Stimulated activated CD8-positive, alpha-beta memory T cell treated with anti-CD3 and anti-CD28 coated beads, Interleukin-7, amount 100 ng/mL, for 24 hours (primary cell): ENCODE measurements at places on chromosomes 4 and X.

DNA sequence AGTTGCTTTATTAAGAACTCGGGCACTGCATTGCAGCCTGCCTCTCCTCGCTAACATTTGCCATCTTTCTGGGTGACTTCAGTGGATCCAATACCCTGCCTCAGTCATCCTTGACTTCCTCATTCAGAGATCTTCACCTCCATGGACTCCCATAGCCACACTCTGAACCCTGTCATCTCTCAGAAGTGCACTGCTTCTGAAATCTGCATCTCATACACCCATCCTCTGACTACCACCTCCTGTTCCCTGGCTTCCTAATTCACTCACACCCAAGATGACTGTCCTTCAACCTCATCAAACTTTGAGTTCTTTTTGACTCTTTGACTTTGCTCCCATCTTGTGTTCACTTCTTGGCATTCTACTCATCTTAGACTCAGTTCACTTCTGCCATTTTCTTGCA, 25.3 kb upstream of the CYBB start:
- DNase-seq, result no peak

DNA sequence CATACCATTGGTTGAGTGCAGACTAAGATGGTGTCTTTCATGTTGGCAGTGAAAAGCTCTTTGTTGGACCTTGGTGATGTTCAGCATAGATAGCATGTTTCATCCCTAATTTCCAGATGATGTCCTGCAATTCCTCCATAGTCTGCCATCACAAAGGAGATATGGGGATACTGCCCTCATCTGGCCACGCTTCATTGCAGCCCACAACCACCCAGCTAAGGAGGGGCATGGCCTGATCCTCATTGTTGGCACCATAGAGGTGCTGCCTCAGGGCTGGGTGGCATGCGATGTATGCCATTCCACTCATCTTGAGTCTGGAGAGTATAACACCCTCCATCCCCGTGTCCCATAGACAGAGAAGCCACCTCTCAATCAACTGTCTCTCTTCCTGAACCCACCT, 31.5 kb upstream of the NUDT6 start:
- DNase-seq, result no peak

DNA sequence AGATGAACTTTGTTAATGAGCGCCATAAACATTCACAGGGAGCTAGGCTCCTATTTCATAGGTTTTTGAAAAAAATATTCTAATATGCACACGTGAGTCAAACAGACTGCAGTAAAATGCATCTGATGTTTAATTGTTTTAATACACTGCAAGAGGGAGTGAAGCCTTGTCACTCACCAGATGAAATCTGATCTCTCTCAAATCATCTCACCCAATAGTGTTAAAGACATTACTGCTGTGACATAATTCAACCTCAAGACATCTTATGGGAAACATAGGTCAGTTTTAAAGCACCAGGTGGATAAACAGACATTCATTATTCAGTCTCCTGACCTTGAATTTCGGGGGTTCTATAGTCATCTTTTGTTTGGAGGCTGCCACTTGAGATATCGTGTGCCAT, 148.3 kb downstream of the MAML3 start:
- DNase-seq, result no peak

GRCh38 chr4:82639971-82640370, 78.2 kb upstream of the TMEM150C start:
- no peak for DNase-seq

GRCh38 chr4:158760866-158761265, 8.0 kb upstream of the FNIP2 start:
- DNase-seq, result no peak

DNA sequence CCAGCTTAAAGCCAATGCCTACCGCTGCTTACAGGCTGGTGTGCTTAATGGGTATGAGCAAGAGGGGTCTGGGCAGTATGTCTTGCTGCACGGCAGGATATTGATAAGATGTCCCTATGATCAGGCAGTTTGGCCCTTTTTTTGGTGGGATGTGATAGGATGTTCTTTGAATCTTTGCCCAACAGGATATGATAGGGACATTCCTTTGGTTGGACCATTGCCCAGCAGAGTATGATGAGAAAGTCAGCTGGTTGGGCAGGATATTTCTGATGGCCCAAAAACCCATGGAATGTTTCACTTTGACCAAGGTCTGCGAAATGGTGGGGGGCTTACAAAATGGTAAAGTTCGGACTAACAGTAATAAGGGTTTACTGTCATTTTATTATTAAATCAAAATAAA, 1060.6 kb downstream of the STIM2 start:
- DNase-seq, result no peak

DNA sequence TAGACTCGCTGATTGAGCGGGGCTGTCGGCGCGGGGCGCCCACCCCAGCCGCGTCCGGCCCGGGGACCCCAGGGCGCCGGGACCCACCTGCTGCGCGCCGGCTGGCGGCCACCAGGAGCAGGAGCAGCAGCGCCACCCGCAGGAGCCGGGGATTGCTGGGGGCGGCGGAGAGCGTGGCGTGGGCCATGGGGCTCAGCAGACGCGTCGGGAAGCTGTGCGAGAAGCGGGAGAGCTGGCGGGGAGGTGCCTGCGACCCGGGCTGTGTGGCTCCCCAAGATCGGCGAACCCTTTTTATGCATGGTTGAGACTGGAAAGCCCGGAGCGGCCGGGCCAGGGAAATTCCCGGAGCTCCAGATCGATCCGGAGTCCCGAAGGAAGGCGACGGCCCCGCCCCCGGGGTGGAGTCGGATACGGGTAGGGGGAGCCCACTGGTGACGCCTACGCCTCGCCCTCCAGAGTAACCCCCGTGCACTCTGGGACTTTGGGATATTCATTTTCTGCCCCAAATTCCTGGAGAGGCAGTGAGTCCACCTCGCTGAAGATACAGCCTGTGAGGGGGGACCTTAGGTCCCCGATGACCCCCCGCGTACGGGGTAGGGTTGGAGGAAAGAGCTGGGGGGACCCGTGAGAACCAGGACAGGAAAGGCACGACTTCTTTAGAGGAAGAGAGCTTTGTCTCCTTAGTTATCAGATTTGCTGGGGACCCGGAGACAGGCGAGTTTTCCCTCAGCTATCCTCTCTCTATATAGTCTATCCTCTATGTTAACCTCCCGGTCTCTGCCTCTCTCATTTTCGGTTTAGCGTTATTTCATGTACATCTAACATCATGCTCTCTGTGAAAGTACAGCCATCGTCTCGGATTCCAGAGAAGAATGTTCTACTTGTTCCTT, at the start of gene CXCL3:
CXCL3 (minus strand) TSS at position 265 of the 890 bp plus-strand sequence; CDS start at position 187, 78 bp downstream.
- no peak for DNase-seq

- no peak for DNase-seq
These were observed at the start of gene BCOR for GRCh38 chrX:40097504-40098263. BCOR (minus strand) TSS chrX:40097958; CDS start chrX:40077929, 20,029 bp downstream.

GRCh38 chr4:10832806-10833628, 148.4 kb upstream of the CLNK start:
- DNase-seq, result no peak

GRCh38 chr4:40629401-40630334, at the start of gene RBM47:
RBM47 (minus strand) TSS chr4:40629864; CDS start chr4:40438893, 190,971 bp downstream.
- no peak for DNase-seq

- no peak for DNase-seq
These were observed 60.1 kb downstream of the MXRA5 start for GRCh38 chrX:3286196-3286945.

- DNase-seq, result no peak
These were observed 501.0 kb downstream of the IDS start for GRCh38 chrX:149003863-149004660.

GRCh38 chrX:153582896-153583295, 16.0 kb downstream of the CCNQ start:
- peak; percentile 18 for DNase-seq

DNA sequence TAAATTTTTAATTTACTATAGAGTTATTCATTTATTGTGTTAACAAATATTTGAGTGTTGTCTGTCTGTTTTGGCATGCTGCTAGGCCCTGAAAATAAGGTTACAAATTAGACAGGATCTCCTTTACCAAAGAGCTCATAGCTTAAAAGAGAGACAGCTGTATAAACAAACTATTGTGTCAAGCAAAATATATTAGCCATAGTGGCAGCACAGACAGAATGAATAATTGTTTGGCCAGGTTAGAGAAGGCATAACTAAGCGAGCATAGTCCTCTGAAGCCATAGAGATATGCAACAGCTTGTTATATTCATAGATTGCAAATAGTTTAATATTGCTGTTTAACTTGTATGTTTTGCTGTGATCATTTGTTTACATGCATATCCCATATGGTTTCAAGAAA, 66.7 kb upstream of the NDUFC1 start:
- no peak for DNase-seq

DNA sequence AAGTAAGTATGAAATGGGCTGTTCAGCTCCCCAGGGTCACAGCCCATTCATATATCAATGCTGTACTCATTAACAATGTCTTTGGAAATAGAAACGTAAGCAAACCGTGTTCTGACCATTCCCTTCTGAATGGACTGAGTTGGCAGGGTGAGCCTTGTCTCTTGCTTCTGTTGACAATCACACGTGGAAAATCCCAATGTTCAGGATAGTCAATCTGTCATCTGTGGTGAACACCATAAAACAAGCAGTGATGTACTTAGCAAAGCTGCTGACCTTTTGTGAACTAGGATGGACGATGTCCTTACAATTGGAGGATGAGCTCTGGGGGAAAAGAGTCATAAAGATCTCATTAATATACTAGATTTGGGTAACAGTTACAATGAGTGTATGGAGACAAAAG, 109.6 kb upstream of the PAQR3 start:
- DNase-seq, result no peak

- DNase-seq, result no peak
These were observed 7.5 kb upstream of the CXCL8 start for GRCh38 chr4:73732759-73733431.

DNA sequence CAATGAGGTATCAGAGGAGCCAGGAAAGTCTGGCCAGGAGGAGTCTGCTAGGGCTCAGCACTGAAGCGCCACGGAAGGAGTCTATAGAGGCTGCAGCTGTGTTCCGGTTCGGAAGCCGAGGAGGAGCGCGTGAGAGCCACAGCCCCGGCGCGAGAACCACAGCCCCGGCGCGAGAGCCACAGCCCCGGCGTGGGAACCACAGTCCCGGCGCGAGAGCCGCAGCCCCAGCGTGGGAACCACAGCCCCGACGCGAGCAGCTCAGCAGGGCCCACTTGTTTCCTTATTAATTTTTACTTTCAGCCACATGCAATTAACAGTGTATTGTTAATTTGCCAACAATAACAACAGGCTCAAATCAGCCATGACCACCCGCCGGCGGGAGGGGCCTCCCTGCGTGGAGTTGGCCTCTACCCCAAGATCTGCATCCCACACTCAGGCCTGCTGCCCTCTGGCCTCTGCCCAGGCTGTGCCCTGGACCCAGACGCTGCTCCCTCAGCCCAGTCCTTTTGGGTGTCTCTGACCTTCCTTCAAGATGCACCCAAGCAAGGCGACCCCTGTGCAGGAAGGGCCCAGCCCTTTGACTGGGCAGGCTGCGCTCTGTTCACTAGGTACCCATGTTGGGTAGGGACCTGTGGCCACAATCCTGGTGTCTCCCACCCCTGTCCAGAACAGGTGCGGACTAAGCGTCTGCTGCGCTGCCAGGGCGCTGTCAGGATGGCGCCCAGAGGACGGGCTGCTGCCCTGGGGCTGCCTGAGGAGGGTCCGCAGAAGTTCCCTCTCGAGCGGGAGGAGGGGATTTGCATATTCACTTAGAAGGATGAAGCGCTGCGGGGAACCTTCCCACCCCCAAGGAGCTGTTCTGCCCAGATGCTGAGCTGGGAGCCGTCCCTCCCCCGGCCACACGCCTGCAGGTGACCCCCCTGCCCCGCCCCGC, 113.8 kb downstream of the ADRA2C start:
- DNase-seq, result no peak

DNA sequence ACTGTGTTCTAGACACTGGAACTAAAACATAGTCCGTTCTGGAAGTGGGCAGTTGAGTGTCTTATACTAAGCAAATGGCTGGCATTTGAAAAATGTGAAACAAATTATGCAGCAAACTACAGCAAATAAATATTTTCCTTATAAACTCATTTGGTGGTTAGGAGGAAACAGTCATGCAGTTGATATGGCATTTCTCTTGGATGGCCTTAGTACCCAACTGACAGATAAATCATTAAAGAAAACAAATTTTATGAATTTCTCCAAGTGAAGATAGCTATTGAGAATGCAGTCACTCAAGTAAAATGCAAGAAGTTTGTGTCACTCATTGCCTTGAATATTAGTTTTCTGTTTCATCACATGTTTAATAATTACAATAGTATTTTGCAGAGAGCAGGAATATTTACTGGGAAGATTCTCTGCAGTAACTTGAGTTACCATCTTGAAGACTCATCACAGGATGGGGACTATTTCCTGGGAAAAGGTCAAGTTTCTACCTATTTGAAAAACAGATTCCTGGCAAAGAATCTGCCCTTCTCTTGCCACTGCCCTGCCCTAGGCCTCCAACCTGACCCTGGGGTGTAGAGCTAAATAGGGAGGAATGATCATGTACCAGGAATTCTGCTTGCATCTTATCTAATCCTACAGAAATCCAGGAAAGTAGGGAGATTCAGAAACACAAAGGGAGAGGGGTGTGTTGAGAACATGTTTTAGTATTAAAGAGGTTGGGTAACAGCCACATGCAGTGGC, 105.9 kb downstream of the SH3RF1 start:
- no peak for DNase-seq

GRCh38 chrX:19721726-19722370, 165.6 kb downstream of the SH3KBP1 start:
- no peak for DNase-seq

GRCh38 chr4:52704661-52705060, 45.6 kb upstream of the USP46 start:
- DNase-seq, result no peak

DNA sequence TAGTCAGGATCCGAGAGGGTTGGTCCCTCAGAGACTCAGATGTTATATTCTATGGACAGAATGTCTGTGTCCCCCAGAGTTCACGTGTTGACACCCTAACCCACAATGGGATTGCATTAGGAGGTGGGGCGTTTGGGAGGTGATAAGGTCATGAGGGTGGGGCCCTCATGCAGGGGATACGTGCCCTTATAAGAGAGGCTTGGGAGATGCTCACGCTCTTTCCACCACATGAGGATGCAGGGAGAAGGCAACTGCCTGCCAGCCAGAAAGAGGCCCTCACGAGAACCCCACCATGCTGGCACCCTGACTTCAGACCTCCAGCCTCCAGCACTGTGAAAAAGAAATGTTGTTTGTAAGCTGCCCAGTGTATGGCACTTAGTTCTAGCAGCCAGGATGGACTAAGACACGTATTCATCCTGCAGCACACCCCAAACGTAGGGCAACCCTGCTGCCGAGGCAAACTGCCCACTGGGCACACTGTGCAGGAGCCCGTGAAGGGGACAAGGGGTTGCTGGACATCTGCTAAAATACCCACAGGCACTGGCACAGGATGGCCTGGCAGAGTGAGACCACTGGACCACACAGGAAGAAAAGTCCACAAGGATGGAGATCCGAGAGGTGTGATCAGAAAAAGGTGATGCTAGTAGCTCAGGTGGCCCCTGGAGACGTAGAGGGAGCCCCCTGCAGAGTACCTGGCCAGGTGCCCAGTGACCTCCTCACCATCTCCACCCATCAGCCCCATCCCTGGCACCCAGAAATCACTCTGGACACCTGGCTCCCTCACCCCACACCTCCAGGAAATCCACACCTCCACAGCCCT, 62.7 kb downstream of the HTRA3 start:
- DNase-seq, result no peak

DNA sequence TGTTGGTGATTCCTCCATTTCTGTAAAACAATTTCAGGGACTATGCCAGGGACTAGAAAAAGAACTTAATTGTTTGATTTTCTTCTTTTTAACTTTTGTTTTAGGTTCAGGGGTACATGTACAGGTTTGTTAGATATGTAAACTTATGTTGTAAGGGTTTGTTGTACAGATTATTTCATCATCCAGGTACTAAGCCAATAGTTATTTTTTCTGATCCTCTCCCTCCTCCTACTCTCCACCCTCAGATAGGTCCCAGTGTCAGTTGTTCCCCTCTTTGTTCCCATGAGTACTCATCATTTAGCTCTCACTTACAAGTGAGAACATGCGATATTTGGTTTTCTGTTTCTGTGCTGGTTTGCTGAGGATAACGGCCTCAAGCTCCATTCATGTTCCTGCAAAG, 70.8 kb upstream of the BOD1L1 start:
- DNase-seq, result no peak
